ENCODE measurements at places on chromosomes 7 and 10.

DNA sequence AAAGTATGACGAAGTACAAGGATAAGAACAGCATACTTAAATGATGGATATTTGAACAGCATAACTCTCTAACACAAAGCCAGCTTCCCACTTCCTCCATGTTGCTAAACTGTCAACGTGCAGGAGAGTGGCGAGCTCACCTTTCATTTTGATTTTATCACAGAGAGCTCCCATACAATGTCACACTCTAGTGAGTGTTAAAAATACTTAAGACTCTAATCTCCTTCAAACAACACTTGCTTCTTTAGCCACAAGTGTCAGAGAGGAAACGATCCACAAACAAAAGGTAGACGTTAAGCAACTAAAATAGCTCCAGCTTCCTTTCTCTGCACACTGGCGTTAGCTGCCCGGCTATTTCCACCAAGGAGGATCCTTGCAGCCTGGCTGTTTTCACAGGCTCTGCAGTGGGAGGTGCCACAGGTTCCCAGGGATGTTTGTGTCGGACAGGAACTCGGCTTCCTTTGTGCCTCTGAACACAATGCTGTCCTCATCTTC is 194.6 kb downstream of the COBL start:
- no peak for DNase-seq

- DNase-seq = no peak
These were observed 824 bp downstream of the LRIT2 start for GRCh38 chr10:84224411-84225028.

GRCh38 chr10:62631241-62631640 is 173.3 kb upstream of the ADO start:
- no peak for DNase-seq

GRCh38 chr10:21689881-21690280 is 155.8 kb downstream of the MLLT10 start:
- DNase-seq = no peak

- no peak for DNase-seq
These were observed 1.3 kb upstream of the PAPSS2 start for GRCh38 chr10:87658321-87658795.

DNA sequence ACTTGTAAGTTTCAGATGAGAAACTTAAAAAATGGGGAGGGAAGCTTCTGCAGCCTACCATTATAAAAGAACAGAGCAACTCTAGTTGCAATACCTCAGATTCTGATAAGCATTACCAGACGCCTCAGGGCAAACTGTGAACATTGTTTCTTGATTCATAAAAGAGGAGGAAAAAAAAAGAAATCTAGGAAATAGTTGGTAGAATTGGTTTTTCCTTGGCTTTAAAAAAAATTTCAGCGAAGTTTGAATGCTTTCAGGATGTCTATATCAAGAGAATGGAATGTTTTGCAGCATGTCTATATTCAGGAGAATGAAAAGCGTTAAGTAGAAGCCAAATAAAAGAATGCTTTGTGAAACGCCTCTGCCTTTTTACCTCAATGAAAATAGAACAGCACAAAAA is 17.5 kb upstream of the ANLN start:
- no peak for DNase-seq

DNA sequence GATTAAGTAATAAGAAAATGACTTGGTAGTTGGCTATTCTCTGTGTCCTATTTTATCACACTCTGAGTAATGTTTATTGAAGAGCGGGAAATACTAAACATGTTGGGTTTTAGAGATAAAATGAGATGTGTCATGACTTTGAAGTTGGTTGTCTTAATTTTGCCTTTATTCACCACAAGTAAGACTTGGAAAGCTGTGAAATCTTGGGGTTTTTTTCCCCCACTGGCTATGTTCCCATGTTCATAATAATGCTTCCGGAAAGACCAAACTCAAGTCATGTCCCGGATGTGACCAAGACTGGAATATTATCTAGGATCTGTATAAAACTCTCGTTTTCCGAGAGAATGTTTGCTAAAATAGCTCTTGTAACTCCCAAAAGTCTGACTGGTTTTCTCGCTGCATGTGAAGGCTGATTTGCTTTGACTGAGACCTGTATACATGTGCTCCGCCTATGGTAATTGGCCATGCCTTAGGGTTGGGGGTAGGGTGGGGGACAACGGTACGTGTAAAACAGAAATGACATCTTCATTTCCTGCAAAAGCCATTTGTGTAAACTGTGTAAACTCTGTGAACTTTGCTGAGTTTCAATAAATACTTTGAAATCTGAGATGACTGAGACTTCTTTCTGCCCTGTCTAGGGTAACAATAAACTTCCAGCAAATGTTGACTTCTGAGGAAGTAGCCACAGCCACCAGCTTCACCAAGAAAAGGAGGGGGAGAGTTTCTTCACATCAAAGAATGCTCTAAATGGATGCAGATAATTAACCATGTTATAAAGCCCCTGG is 169.6 kb downstream of the ZNF365 start:
- DNase-seq = no peak

- DNase-seq = peak; percentile 77
These were observed 49.7 kb downstream of the DNAJC12 start for GRCh38 chr10:67788028-67788886.

GRCh38 chr10:15809450-15809849 is 50.9 kb downstream of the MINDY3 start:
- no peak for DNase-seq

GRCh38 chr7:90759710-90760109 is 163.6 kb downstream of the CDK14 start:
- no peak for DNase-seq

DNA sequence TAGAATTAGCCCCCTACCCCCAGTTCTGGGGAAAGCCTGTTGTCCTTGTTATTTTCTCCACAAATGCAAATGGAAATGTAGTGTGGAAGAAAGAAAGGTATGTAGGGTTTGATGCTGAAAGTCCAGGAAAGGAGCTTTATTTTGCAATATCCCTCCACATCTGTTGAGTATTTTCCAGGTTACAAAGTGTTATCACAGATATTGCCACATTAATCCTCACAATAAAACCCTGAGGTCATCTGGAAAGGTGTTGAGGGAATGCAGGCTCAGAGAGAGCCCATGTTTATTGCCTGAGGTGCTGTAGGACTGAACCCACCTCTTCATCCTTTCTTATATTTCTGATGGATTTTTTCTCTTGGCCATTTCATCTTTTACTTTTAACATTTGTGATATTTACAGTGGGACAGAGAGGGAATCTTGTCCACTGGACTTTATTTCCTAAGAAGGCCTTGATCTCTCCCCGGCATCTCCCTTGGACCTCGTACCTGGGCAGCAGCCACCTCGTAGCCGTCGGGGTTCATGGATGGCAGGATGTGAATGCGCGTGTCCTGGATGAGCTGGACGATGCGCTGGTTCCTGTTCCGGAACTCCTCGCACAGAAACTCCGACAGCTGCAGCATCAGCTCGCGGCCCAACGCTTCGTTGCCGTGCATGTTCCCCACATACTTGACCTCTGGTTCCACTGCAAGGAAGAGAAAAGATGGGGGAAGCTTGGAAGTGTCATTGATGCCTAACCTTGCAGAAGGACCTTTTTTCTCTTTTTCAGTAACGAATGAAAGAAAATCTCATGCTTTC is 6.0 kb downstream of the CPN1 start:
- no peak for DNase-seq

GRCh38 chr10:27355918-27356573 is 115.4 kb upstream of the ACBD5 start:
- DNase-seq = no peak

GRCh38 chr7:146781352-146782116 is 664.9 kb downstream of the CNTNAP2 start:
- DNase-seq = no peak

- no peak for DNase-seq
These were observed 22.8 kb upstream of the TTYH3 start for GRCh38 chr7:2608921-2609411.

DNA sequence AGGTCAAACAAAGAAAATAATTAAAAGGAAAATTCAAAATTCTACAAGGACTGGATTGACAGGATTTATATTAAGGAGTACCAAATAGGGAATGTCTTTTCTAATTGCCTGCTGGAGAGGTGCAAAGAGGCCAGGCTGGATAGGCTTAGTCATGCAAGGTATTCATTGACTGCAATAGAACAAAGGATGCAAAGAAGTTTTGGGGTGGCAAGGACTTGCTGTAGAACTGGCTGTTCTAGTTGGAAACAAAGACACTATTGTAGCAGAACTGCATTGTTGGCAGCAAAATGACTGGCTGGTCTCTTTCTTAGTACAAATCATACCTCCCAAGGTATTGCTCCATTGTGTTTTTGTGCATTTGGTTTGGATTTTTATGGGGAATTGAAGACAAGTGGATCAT is 10.1 kb downstream of the ITGB8 start:
- no peak for DNase-seq

DNA sequence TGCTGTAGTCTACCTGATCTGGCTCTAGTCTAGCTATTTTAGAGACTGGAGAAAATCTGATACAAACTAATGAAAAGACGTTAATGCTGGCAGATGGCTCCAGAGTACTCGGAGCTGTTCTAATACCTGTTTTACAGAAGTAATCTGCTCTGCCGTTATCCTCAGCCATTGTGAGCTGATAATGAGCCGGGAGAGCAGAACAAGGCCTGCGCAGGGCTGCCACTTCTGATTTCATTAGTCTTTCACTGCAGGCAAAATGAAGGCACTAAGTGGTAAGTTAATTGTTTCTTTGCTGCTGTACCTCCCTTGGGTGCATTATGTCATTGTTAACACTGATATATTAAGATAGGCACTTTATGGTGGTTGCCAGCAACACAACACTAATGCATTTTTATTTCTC is 456.4 kb upstream of the PFKP start:
- DNase-seq = no peak

DNA sequence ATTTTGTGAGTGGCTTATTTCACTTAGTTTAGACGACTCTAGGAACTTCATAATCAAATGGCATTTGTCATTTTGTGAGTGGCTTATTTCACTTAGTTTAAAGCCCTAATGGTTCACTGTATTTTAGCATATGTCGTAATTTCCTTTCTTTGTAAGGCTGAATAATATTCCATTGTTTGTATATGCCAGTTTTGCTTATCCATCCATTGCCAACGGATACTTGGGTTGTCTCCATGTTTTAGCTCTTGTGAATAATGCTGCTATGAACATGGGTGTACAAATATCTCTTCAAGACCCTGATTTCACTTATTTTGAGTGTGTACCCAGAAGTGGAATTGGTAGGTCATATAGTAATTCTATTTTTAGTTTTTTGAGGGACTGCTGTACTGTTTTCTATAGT is 31.8 kb downstream of the DOCK1 start:
- DNase-seq = no peak

DNA sequence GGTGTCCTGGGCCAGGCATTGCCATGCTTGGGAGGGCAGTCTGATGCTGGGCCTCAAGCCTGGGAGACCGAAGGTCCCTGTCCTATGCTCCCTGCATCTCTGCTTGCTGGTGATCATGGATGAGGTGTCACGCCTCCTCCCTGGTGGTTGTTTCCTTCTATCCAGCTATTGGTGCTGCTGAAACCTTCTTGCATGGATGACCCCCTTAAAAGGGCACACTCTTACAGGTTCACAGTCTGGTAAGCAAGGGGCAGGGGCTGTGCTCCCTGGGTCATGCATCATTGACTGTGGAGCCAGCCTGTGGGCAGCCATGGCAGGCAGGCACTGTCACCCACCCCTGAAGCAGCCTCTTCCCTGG is 36.8 kb upstream of the SLC29A3 start:
- DNase-seq = no peak

GRCh38 chr10:5284311-5285057 is 80.3 kb upstream of the UCN3 start:
- no peak for DNase-seq

- DNase-seq = no peak
These were observed 31.9 kb downstream of the MRC1 start for GRCh38 chr10:17841050-17841449.

DNA sequence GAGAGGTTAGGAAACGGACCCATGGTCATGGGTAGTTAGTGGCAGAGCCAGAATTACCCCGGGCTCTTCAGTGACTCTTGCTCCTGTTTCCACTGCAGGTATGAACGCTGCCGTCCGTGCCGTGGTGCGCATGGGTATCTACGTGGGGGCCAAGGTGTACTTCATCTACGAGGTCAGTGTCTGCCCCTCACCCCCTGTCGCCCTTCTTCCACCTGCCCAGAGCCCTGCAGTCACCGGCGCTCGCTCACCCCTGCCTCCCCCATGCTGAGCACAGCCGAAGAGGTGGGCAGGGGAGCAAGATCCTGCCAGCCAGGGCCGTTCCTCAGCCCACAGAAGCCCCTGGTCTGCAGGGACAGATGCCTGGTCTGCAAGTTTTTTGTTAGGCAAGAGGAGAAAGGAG is 14.9 kb downstream of the PFKP start:
- DNase-seq = no peak

DNA sequence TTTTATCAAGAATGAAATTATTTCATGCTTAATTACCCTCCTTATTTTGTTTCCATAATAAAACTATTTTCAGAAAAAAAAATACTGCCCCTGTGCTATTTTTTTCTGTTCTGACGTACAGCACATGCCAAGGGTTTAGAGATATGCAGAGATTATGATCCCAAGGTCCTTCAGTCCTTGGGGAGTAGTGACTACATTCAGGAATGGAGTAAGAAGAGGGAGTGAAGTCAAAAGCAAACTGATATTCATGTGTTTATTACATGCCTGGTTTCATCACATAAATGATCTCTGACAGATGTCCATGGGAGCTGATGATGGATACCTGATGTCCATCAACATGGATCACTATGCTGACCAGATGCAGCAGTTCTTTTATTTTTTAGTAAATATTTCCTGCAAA is 17.2 kb downstream of the AKAP9 start:
- no peak for DNase-seq

DNA sequence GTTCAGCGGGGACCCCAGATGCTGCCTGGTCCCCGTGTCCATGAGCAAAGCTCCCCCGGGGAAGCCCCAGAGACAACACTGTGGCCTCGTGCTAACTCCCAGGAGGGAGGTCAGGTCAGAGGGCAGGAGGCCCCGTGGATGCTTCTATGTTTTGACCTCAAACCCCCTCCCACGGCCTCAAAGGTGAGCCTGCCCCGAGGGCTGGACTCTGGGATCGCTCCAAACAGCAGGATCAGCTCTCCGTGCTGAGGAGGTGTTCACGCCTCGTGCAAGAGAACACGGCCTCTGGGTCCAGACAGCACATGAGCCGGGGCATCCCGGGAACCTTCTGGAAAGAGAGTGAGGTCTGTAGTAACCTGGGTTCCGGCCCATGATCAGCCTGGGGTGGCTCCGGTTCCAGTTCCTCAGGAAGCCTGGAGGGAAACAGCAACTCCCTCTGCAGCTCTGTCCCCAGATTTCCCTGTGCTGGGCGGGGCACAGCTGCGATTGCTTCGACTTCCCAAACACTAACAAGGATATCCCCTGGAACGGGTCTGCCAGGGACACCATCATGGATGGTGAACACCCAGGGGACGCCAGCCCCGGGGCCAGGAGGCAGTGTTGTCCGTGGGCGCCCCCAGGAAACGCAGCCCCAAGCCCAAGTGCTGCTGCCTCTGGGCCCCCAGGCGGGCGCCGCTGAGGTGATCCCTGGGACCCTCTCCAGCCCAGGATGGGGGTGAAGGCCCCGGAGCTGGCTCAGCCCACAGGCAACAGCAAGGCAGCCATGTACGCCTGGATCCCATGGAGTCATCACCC is 18.0 kb upstream of the INPP5A start:
- DNase-seq = no peak

DNA sequence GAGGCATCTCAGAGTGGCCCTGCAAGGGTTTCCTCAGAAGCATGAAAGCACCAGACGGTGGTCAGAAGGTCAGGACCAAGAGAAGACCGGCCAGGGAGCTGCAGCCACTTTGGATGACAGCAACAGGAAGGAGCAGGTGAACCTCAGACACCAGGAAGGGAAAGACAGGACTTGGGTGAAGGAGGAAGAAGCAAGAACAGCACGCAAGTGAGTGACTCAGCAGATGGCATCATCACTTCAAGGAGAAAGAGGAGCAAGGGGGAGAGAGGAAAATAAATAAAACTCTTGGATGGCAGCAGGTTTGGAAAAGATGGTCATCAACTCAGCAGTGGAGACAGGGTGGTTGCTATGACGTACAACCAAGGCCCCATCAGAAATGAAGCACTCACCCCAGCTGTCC is 31.6 kb downstream of the NCAPG2 start:
- no peak for DNase-seq

Measured in activated naive CD4-positive, alpha-beta T cell treated with anti-CD3 and anti-CD28 coated beads, Interleukin-2, amount 50 U/mL, for 16 hours (primary cell).